MV-4-11 (cell line): ENCODE measurements at places on chromosomes 4 and X.

DNA sequence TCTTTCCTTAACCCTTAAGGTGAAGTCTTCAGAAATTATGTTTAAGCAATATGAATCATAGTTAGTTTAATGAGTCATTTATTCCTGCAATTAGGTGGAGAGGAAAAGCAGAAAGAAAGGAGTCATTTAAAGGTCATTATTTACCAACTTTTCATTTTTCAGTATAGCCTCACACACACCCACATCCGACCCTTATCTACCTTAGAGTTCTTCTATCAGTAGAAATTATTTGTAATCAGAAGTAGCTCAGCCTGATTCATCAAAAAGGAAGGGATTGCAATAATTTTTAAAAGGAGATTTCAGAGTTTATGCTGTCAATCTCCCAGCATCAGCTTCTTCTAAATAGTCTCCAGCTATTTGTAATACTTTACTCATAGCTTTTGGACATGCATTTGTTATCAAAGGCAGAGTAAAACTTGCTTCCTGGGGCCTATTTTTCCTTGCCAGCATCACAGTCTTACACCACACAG is 5.9 kb downstream of the ANXA10 start:
- no peak for DNase-seq

GRCh38 chr4:80540785-80541469 is 205.4 kb downstream of the CFAP299 start:
- no peak for DNase-seq

GRCh38 chr4:170818786-170819185 is 729.0 kb upstream of the AADAT start:
- DNase-seq = peak; percentile 61

DNA sequence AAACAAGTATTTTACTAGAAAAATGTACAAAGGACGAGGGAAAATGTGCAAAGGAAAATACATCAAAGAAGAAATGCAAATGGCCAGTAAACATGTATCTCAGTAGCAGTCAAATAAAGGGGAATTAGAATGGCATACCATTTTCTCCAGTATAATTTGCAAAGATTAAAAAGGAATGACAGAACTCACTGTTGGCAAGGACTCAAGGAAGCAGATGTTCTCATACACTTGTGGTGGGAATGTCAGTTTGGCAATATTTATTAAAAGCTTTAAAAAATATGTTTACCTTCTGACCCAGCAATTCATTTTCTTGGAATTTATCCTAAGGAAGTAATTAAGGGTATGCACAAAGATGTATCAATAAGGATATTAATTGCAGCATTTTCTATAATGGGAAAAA is 7.6 kb downstream of the CLCN5 start:
- no peak for DNase-seq

- no peak for DNase-seq
Observed at GRCh38 chr4:21744046-21744445, 204.5 kb downstream of the KCNIP4 start.

- DNase-seq = no peak
Observed at GRCh38 chr4:56320293-56320692, 67.0 kb downstream of the AASDH start.

- DNase-seq = peak; percentile 21
Observed at GRCh38 chr4:103786014-103786413, 66.2 kb upstream of the TACR3 start.

- DNase-seq = no peak
Observed at GRCh38 chr4:56671860-56672259, 9.2 kb downstream of the HOPX start.

- no peak for DNase-seq
Observed at GRCh38 chr4:152220201-152220666, 315.7 kb downstream of the FBXW7 start.

GRCh38 chr4:173543266-173543665 is 13.2 kb upstream of the HAND2 start:
- no peak for DNase-seq

DNA sequence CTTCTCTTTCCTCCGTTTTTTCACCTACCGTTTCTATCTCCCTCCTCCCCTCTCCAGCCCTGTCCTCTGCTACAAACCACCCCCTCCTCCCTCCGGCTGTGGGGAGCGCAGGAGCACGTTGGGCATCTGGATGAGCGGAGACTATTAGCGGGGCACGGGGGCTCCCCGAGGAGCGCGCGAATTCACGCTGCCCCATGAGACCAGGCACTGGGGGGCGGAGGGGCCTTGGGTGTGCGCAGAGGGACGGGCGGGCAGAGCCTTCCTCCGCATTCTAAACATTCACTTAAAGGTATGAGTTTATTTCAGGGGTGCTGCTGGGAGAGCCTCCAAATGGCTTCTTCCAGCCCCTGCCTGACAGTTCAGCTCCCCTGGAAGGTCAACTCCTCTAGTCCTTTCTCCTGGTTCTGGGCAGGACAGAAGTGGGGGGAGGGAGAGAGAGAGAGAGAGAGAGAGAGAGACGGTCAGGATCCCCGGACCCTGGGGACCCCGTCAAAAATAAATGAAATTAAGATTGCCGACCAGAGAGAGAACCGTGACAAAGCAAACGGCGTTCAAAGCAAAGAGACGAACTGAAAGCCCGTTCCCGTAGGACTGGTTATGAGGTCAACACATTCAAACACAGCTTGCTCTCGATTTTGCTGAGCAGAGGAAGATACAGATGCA is 5.0 kb downstream of the SHOX start:
- no peak for DNase-seq
